Fibroblast of skin of right biceps (primary cell): ENCODE measurements at places on chromosomes 3 and 15.

GRCh38 chr15:42826251-42826890 is 89.4 kb upstream of the CDAN1 start:
- no peak for DNase-seq

- DNase-seq, result no peak
Observed at GRCh38 chr15:69524296-69524695, 71.7 kb downstream of the RPLP1 start.

DNA sequence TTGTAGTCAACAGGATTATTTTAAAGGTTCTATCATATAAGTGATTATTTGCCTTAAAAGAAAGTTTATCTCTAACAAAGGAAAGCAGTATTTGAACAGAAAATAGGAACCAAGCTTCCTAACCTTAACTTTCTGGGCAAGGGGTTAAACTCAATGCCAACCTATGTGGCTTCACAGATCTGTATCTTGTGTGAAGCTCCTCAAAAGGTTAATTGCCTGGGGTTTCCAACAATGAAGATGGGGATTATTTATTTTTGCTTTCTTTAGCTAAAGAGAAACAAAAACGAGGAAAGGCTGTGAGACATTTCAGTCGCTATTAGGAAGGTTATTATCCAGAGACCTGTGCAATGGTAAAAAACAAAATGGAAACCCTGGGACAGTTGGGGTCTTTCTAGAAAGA is 1.1 kb upstream of the WDR82 start:
- no peak for DNase-seq

- DNase-seq, result no peak
Observed at GRCh38 chr3:108437439-108437838, 73.0 kb downstream of the MYH15 start.

DNA sequence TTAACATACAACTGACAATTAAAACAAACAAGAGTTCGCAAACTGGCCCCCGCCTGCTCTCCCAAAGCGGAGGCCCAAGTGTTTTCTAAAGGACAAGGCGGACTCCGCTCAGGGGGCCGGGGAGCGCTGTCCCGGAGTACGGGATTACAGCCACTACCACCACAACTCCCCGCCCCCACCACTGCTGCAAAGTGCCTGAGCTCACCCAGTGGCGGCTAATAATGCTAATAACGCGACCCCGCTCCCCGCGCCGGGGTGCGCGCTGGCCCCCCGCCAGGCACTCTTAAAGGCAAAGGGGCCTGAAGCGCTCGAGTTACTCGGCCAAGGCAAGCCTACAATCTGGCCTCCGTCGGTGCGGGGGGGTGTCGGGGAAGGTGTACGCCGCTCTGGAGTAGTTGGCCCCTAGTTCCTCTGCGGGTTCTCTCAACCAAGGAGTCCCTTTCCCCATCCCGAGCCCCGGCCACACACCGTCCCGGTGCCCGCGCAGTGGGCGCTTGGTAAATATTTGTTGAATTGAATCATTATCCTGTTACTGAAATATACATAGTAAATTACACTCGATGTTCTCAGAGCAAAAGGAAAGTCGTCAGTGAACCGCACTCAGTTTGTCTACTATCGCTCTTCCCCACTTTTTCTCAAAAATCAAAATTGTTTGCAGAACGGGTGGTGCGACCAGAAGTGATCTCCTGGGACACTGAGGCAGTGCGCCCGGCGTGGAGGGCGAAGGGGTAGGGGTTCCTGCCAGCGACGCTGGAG is 827 bp downstream of the WNT5A start:
- DNase-seq, result peak; percentile 88

GRCh38 chr3:30688776-30689641 is 82.6 kb downstream of the TGFBR2 start:
- DNase-seq, result peak; percentile 42

DNA sequence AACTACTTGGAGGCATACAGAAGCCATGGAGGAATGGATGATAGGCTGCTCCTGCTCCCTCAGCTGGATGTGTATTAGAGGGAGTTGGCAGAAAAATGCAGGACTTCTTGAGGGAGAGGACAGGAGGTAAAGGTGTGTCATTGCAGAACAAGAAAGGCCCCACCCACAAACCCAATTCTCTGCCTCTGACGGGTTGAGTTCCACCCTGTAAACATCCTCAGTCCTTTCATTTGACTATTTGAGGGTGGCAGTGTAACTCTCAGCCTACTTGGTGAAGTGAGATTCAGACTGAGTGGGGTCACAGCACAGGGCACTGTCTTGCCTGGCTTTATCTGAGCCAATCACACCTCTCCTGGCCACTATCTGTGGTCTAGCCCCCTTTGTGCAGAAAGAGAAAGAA is at the start of gene TPRG1:
Gene TPRG1 (plus strand): TSS at position 265 of the 400 bp plus-strand sequence. CDS start 35,414 bp downstream, outside the sequence.
- no peak for DNase-seq

- DNase-seq, result no peak
Observed at GRCh38 chr3:123089611-123090331, 22.9 kb downstream of the PDIA5 start.

DNA sequence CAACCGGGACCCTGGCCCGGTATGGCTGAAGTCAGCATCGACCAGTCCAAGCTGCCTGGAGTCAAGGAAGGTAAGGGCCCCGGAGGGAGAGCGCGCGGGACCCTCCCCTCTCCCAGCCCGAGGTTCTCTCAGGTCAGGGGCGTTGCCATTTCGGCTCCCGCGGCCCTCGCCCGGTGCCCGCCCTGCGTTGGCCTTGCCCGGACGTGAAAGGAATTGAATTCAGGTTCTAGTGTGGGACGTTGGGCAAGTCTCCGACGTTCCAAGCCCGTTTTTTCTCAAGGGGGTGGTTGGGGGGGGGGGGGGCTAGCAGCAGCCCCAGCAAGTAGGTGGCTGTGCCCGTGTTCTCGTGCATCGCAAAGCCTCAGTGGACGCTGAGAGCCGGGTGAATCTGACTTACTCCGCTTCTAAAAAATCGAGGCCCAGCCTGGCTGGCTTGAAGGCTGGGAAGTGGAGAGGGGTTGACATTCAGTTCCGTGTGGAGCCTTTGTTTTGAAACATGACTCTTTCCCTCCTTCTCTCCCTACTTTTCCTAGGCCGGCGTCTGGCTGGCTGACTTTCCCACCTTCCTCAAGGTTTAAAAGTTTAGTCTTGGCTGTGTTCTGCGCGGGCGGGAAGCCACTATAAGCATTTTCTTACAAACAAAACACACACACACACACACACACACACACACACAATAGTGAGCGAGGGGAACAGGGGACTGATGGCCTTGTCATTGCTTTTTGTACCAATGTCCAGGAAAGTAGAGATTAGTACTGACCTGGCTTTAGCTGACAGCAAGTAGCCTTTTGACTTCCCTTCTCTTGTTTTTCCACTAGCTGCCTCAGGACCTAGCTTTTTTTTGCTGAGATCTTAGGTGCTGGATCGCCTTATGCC is at the start of gene UTS2B:
Gene UTS2B (minus strand): TSS at position 873 of the 876 bp plus-strand sequence. CDS start 48,337 bp downstream, outside the sequence.
- peak; percentile 70 for DNase-seq

DNA sequence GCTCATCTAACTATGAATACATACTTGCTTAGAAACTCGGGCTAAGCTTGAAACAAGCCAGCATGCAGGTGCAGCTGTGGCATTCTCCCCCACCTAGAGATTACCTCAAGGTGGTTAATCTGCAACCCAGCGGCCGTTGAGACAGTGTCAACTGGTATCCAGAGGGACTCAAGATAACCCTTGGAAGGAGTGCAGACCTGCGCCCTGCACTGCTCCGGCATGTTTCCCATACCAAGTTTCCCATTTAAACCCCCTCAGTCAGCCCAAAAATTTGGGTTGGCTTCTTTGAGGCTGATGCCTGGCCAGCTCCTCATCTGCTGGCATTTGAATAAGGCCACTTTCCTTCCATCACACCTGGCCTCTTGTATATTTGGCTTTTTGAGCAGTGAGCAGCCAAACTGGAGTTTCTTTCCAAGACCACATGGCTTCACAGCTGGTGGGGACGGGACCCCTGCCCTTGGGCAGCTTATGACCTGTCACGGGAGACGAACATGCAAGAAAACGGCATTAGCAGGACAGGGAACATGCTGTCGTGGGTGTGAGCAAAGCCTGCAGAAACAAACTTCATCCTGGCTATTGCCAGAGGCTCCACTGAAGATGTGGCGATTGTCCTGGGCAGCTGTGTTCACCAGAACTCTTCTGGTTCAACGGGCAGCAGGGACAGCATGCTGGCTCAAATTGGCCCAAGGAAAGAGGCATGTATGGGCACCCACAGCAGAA is 98.2 kb downstream of the PLXNA1 start:
- DNase-seq, result no peak

- DNase-seq, result peak; percentile 5
Observed at GRCh38 chr3:14784087-14784681, 34.6 kb upstream of the FGD5 start.
